ENCODE measurements at places on chromosomes 1 and 21.

DNA sequence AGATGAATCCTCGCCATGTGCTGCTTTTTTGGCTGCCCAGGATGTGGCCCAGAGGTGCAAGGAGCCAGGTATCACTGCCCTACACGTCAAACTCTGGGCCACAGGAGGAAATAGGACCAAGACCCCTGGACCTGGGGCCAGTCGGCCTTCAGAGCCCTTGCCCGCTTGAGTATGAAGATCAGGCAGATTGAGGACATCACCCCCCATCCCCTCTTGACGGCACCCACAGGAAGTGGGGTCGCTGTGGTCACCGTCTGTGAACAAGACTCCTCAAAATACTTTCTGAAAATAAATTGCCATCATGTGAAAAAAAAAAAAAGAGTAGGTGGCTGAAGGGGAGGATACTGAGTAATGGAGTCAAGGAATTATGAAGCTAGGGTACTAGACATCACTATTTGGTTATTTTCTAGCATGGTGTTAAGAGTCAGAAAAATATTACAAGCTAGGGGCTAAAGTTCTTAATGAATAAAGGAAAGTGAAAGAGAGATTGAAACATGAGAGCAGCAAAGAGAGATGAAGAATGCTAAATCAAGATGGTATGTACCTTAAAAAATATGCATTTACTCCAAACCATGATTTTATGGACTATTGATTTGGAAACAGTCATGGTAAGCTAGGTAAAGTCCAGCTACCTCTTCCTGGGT lies 84.9 kb downstream of the CLEC20A start:
- no peak for DNase-seq

GRCh38 chr1:233721004-233721595 lies 107.2 kb downstream of the KCNK1 start:
- DNase-seq = no peak

DNA sequence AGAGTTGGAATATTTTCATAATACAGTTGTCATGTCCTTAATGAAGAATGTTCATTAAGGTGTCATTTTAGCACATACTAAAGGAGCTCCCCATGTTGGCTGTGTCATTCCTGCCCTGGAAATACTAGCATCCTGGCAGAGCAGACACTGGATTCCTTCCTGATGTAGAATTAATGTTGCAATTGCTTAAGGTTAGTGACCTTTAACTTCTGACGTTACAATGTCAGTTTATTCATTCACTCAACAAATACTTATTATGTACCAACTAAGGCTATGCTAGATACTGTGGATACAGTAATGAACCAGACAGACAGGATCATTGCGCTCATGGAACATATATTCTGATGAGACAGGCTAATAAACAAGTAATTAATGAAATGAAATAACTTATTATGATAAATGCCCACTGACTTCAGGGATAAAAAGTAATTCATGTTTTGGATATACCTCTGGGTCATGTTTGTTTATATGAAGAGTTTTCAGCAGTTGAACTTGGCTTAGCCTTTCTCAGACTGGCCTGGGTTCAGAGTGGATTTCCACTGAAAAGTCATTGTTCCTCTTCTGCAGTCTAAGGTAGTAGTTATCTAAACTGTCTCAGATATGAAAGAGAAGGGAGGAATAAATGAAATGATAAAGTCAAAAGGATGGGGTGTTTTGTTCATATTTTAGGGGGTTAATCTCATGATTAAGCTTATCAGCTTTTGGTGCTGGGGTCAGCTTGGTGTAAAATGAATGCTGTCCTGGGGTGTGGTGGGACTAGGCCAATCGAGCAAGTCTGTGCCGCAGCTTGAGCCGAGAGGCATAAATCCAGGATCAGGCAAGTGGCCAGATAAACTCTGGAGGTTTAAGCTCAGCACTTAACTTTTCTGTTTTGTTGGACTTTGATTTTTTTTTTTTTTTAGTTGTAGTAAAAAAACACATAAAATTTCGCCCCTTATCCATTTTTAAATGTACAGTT lies 43.3 kb upstream of the KCNQ4 start:
- no peak for DNase-seq

DNA sequence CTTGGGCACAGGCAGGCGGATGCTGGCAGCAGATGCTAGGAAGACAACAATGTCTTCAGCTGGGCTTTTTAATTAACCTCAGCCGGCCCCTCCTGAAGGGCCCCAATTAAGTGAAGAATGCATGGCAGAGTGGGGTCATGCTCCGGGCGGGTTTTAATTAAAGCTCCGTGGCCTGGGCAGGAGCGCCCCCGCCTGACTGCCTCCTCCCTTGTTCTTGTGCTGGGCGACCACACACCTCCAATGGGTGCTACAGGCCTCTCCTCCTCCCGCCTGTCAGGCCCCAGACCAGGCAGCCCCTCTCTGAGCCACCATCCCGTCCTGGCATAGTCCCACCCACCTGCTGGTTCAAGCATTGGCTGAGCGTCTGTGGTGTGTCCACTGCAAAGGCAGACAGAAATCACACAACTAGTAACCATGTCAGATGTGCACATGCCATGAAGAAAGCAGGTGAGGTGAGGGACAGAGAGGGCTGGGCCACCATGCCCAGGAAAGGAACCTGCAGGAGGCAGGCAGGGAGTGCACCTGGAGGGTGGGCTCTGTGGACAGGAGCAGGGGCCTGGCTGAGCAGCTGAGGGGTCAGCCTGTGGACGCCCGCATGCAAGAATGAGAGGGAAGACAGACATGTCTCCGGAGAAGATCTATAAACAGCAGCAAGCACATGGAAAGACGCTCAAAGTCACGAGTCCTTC lies 8.5 kb upstream of the ARF1 start:
- no peak for DNase-seq

DNA sequence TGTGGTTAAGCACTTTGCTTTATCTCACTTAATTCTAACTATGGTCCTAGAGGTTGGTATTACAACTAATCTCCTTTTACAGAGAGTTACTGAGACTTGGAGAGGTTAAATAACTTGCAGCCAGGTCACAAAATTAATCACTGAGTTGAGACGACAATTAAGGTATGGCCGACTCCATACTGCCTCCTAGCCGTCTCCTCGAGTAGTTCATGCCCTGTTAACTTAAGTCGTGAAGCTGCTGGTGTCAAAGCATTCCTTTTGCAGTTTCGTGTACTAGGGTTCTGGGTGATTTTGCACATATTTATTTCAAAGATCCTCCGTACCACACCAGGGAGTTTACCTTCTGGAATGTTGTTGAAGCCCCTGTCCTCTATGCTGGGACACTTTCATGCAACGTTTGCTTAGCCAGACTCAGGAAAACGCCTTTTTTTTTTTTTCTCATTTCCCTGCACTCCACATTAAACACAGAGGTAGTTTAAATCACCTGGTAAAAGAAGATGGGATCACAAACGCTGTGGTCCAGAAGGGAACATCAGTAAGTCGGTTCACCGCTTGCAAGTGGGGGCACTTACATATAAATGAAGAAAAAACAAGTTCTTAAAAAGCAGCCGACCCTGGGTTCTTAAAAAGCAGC lies 570 bp upstream of the NEK7 start:
- peak; percentile 75 for DNase-seq

GRCh38 chr1:229430761-229431283 lies 3.1 kb downstream of the ACTA1 start:
- peak; percentile 18 for DNase-seq

GRCh38 chr1:156119503-156120209 lies 5.1 kb downstream of the LMNA start:
- peak; percentile 64 for DNase-seq

DNA sequence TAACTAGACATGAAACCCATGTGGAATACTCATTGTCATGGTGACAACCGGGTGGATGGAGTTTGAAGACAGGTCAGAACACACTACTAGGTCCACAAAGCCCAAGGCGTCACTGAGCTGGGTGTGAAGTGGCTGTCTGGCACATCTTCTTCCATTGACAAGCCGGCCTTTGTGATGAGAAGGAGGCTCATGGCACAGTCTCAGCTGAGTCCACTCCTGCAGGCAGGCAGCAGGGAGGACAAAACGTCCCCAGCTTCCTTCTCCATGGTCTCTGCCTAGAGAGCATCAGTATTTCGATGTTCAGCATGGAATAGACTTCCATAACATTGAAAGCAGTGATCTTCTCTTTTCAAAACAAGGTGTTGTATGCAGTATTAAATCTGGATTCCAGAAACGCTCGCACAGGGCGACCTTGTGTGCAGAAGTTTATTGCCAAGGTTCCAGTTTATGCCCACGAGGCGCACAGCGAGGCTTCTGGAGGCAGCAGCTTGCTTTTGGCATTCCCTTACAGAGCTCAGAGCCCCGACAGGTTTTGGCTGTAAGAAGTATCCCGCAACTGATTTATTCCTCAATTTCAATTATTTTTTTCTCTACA lies 104.2 kb downstream of the SIM2 start:
- DNase-seq = no peak

GRCh38 chr1:210328746-210329503 lies at the start of gene HHAT:
Gene HHAT, plus strand, starts transcription at chr1:210328902. Its CDS starts 20,074 bp downstream, at chr1:210348976.
- peak; percentile 64 for DNase-seq

- DNase-seq = peak; percentile 3
These were observed 1164.4 kb upstream of the ADGRL4 start for GRCh38 chr1:80170811-80171485.

DNA sequence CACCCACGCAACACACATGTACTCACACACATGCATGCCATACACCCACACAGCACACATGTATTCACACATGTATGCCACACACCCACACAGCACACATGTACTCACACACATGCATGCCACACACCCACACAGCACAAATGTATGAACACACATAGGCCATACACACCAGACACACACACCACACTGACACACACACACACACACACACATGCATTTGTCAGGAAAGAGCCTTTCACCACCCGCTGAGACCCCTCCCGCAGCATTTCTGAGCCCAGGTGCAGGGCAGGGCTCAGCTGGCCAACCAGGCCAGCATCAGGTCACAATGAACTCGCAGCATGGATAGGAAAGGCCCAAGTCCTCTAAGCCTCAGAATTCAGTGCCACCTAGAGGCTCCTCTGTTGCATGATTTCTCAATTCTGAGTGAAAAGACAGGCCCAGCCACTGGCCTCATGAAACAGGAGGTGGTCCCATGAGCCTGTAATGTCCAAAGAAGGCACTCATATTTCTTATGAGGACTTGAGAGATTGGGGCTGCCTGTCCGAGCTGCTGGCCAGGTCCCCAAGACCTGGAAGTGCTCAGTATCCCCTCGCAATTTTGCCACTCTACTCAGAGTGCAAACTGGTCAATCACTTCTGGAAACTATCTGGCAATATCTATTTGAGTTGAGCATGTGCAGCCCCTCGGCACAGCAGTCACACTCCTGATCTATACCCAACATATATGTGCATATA lies 57.3 kb downstream of the PSMG1 start:
- DNase-seq = peak; percentile 55

GRCh38 chr1:160656737-160657136 lies 9.9 kb upstream of the SLAMF1 start:
- DNase-seq = no peak

DNA sequence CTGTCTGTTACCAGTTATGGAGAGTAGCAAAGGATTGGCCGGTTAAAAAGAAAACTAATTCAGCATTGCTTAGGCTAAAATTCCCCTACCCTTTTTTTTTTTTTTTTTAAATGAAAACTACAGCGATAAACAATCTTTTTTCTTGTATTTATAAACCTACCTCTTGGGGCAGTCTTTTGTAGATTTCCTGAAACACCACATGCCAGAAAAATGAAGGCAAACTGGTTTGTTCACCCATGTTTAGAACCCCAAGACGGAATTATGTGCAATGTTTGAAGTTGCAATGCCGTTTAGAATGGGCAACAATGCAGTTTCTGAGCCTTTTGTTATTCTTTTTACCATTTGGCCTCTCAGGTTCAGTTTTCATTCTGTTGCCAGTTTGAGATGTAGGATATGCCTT lies 59.1 kb downstream of the PRDM2 start:
- no peak for DNase-seq

GRCh38 chr1:76463849-76464248 lies 389.3 kb downstream of the ST6GALNAC3 start:
- no peak for DNase-seq

- DNase-seq = no peak
These were observed 66.6 kb downstream of the SYT2 start for GRCh38 chr1:202643397-202644218.

- peak; percentile 52 for DNase-seq
These were observed at the start of gene MAD2L2 for GRCh38 chr1:11681071-11681771. Gene MAD2L2, minus strand, starts transcription at chr1:11681148. Its CDS starts 547 bp downstream, at chr1:11680601.

DNA sequence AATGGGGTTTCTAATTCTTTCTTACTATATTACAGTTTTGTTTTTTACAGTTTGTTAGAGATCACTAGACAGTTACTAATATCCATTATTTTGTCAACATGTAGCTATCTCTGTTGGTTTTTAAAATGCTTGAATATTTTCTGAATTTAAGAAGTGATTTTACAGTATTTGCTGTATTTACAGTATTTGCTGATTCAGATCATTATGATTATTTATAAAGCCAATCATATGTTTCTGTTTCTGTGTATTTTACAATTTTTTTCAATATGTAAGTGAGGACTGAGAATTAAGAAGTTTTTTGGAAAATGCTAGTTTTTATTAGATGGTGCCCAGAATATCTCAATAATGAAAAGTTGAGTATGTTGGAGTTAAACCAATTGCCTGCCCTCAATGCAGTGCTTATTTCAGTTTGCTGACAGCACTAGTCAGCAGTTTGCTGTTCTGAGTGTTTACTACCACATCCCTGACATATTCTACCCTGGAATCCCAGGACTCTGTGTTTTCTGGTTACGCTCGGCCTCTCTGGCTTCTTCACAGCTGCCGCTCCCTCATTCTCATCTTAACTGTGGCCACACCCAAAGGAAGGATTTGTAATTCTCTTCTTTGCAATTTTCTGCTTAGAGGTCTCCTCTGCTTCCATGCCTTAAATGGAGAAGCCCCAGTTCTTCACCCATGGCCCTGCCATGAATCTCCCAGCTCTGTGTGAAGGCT lies 68.0 kb upstream of the BACH1 start:
- DNase-seq = peak; percentile 55

- DNase-seq = no peak
These were observed 5.7 kb downstream of the TAL1 start for GRCh38 chr1:47226121-47226838.

- no peak for DNase-seq
These were observed 22.0 kb downstream of the VPS26C start for GRCh38 chr21:37245151-37245550.

- DNase-seq = no peak
These were observed 20.7 kb downstream of the F5 start for GRCh38 chr1:169565335-169566271.

DNA sequence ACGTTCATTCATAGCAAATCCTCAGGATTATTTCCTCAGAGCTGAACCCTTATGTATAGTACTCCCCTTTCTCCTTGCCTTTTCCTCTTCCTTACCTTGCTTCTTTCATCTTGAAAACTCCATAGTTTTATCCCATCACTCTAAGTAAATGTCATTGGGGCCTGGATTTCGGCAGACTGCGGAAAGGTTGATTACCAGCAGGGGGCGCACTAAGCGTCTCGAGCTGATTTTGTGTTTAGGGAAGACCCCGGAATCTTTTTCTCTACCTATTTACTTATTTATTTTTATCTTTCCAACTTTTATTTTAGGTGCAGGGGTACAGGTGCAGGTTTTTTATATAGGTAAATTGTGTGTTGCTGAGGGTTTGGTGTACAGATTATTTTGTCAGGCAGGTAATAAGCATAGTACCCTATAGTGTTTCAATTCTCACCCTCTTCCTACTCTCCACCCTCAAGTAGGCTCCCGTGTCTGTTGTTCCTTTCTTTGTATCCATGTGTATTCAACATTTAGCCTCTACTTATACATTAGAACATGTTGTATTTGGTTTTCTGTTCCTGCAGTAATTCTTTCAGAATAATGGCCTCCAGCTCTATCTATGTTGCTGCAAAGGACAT lies 11.4 kb upstream of the MTARC1 start:
- DNase-seq = no peak
